Small intestine (tissue), 16 donors: ENCODE measurements at places on chromosomes 2 and 18. TPM values are rescaled to one million over a fixed set of nuclear protein-coding genes. Genes with fewer than 3 reads are reported as not detected.

FBXO15 gene
- 0.83 TPM for polyA plus RNA-seq

DNA sequence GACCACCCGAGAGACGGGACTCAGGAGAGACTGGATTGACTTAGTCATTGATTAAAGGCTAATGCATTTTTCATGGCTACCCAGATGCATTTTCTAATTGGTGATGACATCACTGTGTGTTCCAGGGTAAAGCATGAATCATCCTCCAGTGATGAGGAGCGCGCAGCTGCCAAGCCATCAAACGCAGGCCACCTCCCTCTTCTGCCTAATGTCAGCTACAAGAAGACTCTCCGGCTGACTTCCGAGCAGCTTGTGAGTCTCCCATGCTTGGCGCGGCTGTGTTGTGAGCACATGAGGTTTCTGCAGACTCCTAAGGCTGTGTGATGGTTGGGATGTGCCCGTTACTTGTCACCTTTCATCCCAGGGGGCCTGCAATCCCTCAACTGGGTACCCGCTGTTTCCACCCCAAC lies 56.4 kb downstream of the LPIN1 start:
- DNase-seq: no peak

TBC1D8 gene
- 43.0 TPM for polyA plus RNA-seq

DNA sequence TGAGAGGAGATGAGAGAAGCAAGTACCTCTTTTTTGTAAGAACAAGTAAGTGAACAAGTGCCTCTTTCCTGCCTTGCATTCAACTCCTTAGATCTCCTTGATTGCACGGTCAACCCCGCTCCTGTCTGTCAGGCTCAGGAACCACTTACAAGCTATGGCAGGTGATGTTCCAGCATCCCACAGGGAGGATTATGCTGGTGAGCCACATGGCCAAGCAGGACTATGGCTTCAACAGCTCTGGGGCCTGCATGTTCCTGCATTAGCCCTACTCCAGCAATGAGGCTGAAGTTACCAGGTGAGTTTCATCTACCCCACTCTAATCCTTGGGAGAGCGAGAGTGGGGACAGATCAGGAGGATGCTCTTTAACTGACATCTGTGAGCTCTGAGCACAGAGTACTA lies 29.5 kb downstream of the TTC32 start:
- DNase-seq: no peak

GRCh38 chr2:44388877-44389276 lies 27.1 kb downstream of the CAMKMT start:
- DNase-seq: no peak

GRCh38 chr18:73452866-73453265 lies 585.1 kb upstream of the NETO1 start:
- DNase-seq: no peak
